ENCODE measurements at places on chromosomes 16 and 17. TPM values are rescaled to one million over a fixed set of nuclear protein-coding genes. Genes with fewer than 3 reads are reported as not detected.
A peak's percentile ranks its signal among the peaks of the same experiment; 100 is the strongest.

Gene C1QTNF1
- polyA plus RNA-seq = not detected

DNA sequence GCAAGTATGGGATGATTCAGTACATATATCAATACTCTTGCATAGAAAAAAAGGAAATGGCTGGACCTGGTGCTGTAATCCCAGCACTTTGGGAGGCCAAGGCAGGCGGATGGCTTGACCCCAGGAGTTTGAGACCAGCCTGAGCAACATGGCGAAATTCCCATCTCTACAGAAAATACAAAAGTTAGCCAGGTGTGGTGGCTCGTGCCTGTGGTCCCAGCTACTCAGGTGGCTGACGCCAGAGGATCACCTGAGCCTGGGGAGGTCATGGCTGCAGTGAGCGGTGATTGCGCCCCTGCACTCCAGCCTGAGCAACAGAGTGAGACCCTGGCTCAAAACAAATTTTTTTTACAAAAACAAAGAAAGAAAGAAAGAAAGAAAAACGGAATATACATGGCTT lies 7.1 kb upstream of the SGF29 start:
- DNase-seq = no peak

DNA sequence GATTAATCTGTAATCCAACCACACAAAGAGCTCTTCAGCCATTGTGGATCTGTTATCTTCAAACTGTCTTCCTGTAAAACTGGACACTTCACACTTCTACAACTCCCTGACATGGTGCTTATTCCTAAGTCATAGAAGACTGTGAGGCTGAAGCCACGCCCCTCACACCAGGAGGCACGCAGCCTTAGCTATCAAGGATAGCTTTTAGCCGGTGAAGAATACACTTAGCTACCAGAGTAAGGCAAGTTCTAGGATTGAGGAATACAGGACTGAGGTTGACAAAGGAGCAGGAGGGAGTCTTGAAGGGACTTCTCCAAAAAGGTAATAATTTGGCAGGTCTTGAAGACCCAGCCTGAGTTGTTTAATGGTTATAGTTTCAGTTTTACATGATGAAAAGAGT lies 79.8 kb upstream of the GAS7 start:
- no peak for DNase-seq

GRCh38 chr17:3510090-3510489 lies 34.3 kb downstream of the ASPA start:
- no peak for DNase-seq

Gene RNFT1
- polyA plus RNA-seq = 23.2 TPM

DNA sequence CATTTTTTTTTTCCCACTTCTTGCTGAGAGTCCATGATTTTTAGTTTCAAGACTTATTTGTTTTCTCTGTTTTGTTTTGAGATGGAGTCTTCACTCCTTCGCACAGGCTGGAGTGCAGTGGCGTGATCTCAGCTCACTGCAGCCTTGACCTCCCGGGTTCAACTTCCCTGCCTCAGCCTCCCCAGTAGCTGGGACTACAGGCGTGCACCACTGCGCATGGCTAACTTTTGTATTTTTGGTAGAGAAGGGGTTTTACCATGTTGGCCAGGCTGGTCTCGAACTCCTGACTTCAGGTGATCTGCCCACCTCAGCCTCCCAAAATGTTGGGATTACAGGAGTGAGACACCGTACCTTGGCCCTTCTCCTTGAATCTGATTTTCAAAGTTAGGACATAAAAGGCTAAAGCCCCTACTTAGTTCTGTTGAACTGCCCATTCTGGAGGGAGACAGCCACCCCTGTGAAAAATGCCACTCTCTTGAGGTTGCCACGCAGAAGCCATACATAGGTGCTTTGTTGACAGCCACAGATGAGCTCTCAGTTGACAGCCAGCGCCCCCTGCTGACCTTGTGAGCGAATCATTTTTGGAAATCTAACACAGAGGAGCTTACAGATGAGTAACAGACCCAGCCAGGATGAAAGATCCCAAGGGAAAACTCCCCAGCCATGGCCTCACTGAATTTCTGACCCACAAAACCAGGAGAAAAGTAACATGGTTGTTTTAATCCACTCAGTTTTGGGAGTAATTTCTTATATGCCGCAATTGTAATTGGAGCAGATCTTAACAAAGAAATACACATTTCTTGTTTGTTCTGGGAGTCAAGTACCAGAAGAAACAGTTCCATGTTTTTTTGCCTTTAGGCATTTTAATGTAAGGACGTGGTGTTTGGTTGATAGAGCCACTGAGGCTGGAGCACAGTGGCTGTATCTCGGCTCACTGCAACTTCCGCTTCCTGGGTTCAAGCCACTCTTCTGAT lies 38.8 kb downstream of the PKD1L3 start:
- peak; percentile 70 for DNase-seq

GRCh38 chr17:80980397-80981061 lies 11.1 kb upstream of the CHMP6 start:
- DNase-seq = no peak

- no peak for DNase-seq
Measured at GRCh38 chr16:3023415-3023668, 400 bp downstream of the HCFC1R1 start.

DNA sequence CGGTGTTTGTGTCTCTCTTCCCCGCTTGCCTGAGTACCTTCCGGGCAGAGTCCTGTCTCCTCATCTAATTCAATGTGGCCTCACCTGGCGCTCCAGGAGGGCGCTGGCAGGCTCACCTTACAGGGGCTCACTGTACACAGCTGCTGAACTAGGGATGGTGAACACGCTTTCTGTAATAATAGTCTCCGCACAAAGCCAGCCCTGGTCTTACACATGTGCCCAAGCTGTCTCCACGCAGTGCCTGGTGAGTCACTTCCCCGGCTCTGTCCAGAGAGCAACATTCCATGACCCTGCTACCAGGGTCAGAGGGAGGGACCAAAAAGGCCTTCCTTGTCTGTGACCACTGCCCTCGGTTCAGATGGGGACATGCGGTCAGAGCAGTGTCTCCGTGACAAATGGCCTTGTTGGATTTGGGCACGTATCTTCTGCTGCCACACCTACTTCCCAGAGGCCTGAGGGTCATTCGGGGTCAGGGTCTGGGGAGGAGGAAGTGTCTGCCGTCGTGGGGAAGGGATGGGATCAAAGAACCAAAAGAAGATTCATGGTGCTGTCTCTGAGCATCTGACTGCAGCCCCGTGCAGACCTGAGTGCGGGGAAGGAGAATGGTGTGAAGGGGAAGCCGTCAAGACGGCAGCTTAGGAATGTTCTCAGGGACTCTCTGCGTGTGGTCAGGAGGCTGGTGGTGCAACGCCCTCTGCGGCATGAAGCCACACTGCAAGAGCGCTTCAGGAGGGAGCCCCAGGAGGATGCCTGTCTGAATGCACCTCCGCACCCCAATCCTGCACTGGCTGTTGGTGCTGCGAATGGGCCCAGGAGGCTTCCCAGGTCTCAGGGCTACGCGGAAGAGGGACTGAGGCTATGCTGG lies 68.8 kb downstream of the IL21R start:
- no peak for DNase-seq

- no peak for DNase-seq
Measured at GRCh38 chr17:68053231-68054013, 17.9 kb downstream of the KPNA2 start.

DNA sequence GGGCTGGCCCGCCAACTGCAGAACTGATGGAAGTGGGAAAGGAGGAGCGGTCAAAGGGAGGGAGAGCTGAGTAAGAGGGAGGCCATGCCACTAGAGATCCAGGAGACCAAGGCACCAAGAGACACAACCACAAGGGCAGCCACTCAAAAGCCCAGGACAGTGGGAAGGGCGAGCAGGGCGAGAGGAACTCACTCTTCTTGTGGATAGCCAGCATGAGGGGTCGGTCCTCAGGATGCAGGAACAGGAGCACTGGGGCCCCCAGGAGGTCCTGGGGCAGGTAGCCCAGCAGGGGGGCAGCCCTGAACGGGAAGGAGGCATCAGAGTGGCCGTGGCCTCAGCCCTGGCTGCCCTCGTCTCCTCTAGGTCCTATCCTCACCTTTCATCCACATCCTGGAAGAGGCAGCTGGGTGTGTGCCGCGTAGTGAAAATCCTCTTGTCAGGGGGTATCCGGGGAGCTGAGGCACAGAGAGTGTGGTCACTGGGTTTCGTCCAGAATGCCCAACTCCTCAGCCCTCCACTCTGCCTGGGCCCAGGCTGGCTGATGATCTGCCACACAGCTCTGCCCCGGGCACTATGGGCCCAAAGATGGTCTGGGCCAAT lies 4.3 kb downstream of the PER1 start:
- no peak for DNase-seq

GRCh38 chr16:46830417-46830901 lies 521 bp downstream of the C16orf87 start:
- DNase-seq = peak; percentile 40

Gene PDILT
- not detected for polyA plus RNA-seq

Data from CD4-positive, alpha-beta memory T cell (primary cell).